ENCODE measurements at places on chromosomes 5 and 9.

DNA sequence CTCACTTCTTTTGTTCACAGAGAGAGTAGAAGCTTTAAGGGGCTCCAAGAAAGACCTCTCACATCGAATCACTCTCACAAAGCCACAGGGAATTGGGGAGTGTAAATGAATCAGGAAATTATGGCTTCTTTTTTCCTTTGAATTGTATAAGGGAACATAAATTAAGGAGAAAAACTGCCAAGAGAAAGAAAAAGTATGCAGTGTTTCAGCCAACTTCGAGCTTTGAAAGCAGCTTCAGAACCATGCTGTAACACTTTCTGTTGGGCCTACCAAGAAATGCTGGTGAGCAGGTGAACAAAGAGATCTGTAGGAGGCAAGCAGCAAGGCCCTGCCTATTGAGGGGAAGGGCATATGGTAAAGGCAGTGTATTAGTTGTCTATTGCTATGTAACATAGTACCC is 33.4 kb upstream of the CTNNA1 start:
- DNase-seq = no peak

DNA sequence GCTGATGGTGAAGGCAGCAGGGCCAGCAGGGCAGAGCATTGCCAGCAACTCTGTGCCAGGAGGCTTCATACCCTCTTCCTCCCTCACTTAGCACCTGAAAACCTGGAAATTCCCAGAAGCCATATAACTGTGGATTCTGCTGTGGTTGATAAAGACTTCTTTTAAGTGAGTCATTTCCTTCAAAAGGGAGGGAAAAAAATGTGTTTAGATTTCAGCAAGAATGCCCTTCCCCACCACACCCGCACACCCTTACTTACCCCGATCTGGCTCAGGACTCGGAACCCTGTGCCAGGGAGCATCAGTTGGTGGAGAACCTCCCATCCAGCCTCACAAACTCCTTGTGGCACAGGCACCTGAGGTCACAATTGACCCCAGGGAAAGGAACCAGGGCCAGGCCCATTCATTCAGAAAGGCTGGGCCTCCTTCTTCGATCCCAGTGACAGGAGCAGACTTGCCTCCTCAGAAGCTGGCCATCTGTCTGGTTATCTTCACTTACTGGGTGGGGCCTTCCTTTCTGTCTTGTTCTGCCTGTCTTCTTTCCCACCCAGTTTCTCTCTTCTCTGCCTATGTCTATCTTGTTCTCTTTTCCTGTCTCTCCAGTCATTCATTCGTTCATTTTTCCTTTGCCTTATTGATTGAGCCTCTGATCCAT is 62.6 kb downstream of the PLAC8L1 start:
- peak; percentile 59 for DNase-seq

DNA sequence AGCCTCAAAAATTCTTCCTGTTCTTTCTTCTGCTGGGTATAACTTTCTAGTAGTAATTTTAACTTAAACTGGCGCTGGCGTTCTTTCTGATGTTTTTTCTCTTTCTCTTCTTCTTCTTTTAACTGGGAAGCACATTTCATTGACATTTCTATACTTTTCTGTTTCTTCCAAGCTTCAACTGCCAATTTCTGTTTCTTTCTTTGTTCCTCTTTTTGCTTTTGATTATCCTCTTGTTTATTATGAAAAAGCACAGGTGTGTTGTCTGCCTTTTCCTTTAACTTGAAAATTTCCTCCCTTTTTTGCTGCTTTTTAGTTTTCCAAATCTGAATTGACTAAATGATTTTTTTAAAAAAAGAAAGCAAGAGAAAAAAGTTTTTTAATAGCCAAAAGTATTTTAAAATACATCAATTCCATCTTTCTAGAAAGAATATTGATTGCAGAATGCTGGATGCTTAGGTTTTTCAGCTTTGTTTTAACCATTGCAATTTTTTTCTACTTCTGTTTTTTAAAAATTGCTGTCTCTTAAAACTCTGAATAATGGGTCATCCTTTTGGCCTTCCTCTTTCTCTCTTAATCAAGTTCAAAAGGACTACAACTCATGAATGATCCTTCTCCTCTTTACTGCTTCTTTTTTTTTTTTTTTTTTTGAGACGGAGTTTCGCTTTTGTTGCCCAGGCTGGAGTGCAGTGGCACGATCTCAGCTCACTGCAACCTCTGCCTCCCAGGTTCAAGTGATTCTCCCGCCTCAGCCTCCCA is 8.8 kb upstream of the PGGT1B start:
- DNase-seq = no peak

DNA sequence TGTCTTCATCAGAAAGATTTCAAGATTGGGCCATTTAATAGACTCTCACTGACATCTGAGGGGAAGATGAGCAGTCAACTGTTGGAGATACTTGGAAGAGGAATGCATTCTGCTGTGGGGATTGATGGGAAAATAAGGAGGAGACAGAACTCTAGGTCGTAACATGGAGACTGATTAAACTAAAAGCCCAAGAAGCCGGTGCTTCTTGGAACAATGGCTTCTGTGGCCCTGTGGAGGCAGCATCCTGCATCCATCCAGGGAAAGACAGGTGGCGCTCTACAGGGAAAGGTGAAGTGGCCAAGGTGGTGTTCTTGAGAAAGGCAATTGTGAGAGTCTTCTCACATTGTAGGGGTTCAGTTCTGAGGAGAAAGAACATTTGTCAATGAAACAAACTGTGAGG is 31.3 kb downstream of the ZFAND5 start:
- no peak for DNase-seq

DNA sequence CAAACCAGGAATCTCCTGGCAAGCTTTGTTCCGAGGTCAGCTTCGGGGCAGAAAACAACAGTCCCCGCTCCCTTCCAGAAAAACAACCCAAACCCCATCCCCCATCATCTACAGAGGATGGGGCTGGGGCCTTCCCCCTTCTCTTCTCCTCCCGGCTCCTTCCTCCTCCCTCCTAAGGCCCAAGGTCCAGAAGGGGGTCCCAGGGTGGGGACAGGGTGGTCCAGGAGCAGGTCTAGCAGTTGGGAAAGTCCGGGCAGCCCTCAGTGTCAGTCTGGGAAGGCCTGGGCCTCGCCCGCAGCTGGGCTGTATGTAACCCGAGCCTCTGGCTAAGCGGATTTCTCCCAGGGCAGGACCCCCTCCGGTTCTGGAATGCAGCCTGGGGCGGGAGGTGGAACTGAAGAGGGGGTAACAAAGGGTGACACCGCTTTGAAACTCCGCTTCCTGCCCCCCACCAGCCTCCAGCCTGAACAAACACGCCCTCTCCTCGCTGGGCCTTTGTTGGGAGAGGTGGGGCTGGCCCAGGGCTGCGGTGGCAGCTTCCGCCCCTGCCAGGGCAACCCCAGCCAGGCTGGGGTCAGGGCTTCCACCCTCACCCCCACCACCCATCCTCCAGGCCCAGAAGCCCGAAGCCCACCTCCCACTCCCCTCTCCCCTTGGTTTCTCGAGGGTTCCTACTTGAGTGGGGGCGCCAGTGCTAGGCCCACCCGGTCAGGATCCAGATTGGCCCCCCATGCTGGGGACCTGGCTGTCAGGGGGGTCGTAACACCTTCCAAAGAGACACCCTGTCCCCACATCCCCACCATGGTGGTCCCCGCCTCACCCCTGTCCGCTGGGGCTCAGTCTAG is 63.5 kb downstream of the C9orf50 start:
- no peak for DNase-seq

DNA sequence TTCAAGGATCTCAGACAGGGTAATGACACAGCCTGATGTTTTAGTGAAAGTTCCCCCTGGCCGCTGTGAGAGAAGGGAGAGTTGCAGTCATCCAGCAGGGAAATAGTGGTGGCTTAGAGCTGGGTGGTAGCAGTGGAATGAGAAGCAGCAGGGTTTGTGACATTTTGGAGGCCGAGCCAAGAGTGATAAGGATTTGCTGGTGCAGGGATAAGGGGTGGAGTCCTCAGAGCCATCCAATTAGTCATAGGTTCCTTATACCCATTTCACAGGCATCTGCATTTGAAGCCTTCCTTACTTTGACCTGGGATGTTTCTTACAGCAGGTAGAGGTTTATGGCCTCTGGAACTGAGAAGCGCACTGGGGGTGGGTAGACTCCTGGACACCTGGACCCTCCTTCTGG is 12.8 kb downstream of the JADE2 start:
- DNase-seq = no peak

GRCh38 chr5:114327474-114327873 is 34.4 kb upstream of the KCNN2 start:
- DNase-seq = no peak

DNA sequence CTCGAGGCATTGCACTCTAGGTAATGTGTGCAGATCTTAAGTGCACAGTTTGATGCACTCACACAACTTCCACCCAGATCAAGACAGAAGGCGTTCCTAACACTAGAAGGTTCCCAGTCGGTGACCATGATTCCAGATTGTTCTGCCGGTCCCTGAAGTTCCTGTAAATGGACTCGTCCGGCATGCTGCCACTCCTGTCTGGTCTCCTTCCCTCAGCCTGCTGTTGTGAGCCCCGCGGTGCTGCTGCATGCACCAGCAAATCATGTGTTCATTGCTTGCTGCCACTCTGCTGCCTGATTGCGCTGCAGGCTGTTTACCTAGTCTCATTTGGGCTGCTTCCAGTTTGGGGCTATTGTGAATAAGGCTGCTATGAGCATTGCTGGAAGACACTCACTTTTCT is 11.5 kb downstream of the STKLD1 start:
- no peak for DNase-seq

DNA sequence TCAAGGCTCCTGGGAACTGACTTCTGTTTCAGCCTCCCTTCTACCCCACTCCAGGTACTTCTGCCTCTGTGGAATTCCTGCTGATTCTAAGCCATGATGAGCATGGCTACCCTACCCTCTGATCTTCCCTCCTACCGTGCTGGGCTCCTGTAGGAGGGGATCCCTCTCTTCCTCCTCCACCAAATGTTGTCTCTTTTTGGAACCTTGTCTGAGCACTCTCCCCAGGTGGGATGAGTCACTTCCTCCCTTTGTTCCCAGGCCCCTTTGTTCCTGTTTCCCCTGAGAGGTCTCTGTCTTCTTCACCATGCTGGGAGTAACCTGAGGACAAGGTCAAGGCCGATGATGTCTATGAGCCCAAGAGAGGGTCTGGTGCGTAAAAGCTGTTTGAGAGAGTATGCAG is 213.2 kb downstream of the GABBR2 start:
- DNase-seq = no peak

GRCh38 chr5:154291917-154292316 is 101.4 kb downstream of the GALNT10 start:
- DNase-seq = no peak

DNA sequence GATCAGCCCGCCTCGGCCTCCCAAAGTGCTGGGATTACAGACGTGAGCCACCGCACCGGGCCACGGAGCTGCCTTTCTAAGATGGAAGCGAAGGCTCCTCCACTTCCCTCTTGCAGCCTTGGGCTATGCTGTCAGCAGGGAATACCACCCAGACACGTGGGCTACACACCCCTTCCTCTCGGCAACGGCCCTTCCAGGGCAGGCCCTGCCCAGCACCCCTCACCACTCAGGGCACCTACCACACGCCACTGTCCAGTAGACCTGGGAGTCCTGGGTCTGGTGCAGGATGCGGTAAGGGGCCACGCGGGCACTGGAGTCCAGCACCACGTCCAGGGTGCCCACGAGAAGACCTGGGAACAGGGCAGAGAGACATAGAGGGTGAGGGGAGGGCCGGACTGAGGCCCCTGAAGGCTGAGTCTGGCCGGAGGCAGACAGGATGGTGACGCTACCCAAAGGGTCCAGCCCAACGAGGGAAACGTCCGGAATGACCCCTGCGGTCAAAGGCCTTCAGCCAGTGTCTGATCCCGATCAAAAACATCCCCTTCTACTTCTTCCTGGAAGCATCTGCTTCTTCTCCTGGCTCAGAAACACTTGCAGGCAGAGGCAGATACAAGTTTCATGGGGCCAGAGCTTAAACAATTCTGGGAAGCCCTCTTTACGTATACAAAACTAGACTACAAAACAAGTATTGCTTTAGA is 3.1 kb downstream of the TBC1D9B start:
- DNase-seq = no peak

DNA sequence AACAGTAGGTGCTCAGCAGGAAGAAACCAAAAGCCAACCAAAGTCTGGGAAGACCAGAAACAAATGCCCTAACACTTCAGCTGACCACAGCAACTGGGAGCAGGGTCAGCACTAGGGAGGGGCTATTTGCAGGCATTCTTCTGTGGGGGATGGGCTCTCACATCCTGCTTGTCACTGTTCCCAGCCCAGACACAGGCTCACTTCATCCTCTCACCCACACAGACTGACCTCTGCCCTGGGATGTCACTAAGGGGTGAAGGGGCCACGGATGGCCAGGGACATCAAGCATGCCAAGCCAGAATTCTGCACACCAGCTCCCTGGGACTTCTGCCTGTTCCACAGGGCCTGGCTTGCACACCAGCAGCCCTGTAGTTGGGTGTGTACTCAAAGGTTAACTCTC is 28.7 kb downstream of the GFRA3 start:
- no peak for DNase-seq

DNA sequence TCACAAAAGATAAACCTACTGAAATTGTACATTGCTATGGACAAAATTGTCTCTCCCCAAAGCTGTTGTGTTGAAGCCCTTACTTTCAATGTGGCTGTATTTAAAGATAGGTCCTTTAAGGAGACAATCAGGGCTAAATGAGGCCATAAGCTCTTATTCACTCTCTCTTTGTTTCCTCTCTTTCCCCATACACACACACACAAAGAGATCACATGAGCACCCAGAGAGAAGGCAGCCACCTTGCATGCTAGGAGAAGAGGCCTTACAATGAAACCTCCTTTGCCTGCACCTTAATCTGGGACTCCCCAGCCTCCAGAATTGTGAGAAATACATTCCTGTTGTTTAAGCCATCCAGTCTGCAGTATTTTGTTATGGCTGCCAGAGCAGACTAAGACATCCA is 1295.6 kb upstream of the CDH6 start:
- no peak for DNase-seq

DNA sequence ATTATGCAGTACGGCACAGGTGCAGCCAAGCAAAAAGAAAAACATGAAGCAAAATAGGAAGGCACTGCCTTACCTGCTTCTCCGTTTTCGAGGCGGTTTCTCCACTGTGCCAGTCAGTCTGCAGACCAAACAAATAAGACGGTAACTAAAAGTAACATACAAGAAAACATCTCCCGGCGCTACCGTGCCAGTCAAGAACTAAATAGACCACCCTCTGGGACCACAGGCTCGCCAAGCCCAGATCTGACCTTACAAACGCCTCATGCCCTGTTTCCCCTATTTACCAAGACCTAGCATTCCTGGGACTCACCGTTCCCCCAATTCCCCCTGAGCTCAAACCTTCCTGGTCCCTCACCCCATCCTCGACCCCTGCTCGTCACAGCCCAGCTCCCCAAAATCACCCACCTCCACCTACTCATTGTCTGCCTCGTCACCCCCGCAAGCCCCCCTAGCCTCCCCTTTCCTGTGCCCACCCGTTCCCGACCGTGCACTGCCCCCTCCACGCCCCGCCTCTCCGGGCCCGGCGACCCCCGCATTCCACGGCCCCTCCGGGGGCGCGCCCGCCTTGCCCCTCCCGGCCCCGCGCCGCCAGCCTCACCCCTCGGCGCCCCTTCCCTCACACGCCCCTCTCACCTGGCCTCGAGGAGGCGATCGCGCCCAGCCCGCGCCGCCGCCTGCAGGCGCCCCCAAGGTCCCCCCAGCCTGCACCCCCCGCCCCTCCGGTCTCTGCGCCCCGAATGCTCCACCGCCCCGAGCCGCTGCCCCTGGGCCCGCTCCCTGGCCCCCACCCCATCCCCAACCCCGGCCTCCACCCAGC is 560 bp downstream of the SCAI start:
- DNase-seq = no peak

- DNase-seq = no peak
Observed at GRCh38 chr5:116343961-116344360, 230.7 kb downstream of the SEMA6A start.

All from HS-5 (cell line).